Mesothelial cell of epicardium (in vitro differentiated cells): ENCODE measurements at places on chromosomes 2 and 18.

DNA sequence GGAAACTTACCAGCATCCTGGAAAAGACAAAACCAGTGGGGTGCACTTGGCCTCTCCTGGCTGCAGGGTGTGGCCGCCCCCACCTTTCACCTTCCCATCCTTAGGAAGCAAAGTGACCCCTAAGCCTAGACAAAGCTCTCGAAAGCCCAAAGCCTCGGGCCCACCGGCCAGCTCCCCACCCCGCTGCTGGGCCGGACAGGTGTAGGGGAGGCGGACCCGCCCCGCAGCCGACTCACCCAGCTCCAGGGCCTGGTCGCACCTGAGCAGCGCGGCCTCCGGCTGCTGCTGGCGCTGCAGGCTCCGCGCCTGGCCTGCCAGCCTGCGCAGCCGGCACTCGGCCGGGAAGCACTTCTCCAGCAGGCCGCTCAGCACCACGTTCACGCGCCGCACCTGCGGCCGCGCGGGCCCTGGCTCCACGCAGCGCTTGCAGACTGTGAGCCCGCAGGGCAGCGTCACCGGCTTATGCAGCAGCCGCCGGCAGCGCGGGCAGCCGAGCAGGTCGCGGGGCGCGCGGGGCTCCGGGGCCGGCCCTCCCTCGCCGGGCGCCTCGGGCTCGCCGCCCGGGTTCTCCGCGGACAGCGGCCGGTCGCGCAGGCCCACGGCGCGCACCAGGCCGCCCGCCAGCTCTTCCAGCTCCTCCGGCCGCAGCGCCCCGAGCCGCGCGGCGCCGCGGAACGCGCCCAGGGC is 979 bp downstream of the LONRF2 start:
- DNase-seq: peak; percentile 69

- DNase-seq: no peak
These were observed 134.2 kb downstream of the FOXI3 start for GRCh38 chr2:88318071-88318955.

DNA sequence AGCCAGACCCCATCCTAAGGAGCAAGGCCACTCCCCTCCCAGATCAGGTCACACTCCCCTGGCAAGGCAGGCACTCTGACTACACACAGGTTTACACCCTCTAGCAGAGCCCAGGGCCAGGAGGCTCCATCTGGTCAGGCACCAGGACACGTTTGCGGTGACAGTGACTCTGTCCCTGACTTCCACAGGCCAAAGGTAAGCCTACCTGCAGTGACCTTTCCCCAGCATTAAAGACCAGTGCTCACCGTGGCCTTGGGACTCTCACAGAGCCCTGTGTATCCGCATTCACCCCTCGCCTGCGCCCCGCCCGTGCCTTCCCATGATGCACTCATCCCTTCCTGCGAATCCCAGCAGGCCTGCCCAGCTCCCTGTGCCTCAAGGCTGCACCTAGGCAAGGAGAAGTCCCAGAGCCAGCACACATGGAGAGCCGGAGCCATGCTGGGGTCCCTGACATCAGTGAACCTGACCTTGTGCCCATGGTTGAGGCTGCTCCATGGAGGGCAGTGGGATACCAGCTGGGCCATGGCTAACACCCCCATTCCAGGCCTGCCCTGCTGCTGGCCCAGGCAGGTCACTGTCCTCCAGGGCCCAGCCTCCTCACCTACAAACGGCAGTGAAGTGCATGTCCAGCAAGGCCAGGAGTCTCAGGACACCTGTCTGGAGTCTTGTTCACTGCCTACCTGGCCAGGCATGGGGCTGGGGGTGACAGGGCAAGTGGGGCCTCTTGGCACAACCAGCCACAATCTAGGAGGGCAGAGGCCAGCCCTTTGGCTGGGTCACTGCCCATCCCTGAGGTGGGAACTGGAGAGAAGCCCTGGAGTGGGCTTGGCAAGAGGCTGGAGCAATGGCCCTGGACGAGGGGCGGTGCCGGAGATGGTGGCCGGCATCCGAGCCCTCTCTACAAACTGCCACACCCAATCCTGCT is 3.0 kb downstream of the NEURL3 start:
- DNase-seq: no peak

DNA sequence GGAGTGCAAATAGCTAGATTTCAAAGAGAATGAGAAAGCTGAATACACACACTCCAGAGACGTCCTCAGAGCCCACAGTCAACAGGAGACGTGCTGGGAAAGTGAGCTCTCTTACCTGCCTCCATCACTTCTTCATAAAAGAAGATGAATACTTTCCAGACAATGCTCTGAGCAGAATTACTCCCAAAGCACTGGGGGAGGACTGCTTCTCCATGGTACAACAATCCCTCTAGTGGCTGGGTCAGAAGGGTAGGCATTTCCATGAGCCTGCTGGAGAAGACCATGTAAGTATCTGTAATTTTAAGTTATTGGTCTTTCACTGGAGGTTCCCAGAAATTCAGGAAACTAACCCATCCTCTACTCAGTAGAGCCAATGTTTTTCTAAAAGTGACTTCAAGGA is 190.3 kb downstream of the RBM43 start:
- DNase-seq: no peak

- no peak for DNase-seq
These were observed 71.1 kb downstream of the RFTN2 start for GRCh38 chr2:197604117-197604860.
